ENCODE measurements at places on chromosomes 1 and 21. TPM values are rescaled to one million over a fixed set of nuclear protein-coding genes. Genes with fewer than 3 reads are reported as not detected.

The LCE1F gene
- not detected for total RNA-seq

DNA sequence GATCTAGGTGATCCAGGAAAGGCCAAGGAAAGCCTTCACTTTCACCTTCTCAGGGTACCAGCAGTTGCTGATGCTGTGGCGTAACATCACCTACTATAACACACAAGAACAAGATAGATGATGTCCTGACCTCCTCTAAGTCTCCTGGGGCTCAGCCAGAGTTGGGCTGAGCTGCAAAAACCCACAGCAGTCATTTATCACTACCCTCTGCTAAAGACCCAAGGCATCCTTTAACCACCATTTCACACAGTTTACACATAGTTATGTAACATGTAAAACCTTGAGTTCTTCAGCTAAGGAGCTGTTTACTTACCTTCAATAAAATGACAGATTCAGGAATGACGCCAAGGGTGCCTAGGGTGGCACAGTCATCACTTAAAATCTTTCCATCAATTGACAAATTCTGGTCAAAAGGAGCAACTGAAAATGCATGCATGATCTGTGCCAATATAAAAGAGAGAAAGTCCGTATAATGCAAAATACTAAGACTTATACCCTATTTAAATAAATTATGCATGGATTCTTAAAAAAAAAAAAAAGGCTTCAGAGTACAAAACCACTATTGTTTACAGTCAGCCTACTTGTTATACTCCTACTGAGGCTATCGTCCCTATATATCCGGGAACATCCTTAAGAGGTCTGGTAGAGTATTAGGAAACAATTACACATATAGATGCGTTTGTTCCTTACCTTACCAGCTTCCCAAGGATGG, 20.7 kb upstream of the RAP1GAP start:
- H3K4me1 ChIP-seq = no peaks in the 10 kb centered on the region
- no peaks in the 10 kb centered on the region for H3K27me3 ChIP-seq
- no peaks in the 10 kb centered on the region for H3K36me3 ChIP-seq

DNA sequence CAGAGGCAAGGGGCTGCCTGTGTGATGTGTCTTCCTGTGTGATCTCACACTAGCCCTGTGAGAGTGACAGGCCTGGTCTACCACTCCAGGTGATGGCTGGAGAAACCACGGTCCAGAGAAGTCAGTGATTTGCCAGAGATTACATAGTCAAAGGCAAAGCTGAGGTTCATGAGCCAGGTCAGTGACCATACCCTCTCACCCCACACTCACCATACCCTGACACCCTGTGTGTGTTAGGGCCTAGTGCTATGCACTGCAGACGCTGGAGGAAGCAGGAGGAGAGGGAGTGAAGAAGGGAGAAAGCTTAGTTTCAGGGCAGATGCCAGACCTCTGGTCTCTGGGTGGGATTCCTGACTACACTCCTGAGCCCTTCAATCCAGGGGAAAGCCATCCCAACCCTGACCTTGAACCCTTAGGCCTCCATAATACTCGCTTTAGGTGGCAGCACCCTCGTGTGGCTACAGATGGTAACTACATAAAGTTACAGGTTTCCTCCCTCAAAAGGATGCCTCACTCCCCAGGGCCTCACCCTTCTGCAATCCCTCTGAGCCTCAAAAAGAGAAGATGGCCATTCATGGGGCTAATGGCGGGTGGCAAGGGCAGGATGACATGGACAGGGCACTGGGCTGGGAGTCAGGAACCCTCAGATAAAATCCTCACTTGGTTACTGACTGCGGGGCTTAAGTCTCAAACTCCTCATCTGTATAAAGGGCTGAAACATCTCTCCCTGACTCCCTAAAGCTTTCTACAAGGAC, 20.8 kb upstream of the SDC3 start:
- no peak overlapping the region for H3K27ac ChIP-seq
- DNase-seq = peak; percentile 48
- no peak overlapping the region for H3K4me3 ChIP-seq
- H3K27me3 ChIP-seq = no peaks in the 10 kb centered on the region
- H3K4me1 ChIP-seq = no peaks in the 10 kb centered on the region

- H3K4me3 ChIP-seq = no peak overlapping the region
- no peak for DNase-seq
- H3K27me3 ChIP-seq = no peaks in the 10 kb centered on the region
Observed at GRCh38 chr1:112686417-112686816, 12.0 kb downstream of the MOV10 start.

DNA sequence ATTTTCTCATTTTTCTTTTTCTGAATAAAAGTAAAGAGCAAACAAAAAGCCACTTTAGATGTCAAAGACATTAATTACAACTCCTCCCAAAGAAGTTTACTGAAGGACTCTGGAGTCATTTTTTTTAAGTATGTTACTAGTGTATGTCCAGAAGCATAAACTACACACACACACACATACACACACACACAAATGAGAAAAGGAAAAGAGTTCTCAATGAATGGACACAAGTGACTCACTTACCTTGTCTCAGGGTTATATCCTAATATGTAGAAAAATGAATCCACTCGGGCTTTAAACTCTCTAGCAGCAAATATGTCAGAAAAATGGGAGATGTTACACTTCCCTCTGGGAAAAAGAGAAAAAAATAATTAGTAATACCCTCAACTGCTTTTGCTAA, 223.1 kb downstream of the SLC45A1 start:
- no peaks in the 10 kb centered on the region for H3K4me1 ChIP-seq
- no peak overlapping the region for H3K27ac ChIP-seq
- H3K4me3 ChIP-seq = no peak overlapping the region
- H3K36me3 ChIP-seq = no peaks in the 10 kb centered on the region
- H3K27me3 ChIP-seq = no peaks in the 10 kb centered on the region
- DNase-seq = no peak

All from Caco-2 (cell line).